ENCODE measurements at places on chromosomes 13 and 19.
A peak's percentile ranks its signal among the peaks of the same experiment; 100 is the strongest.

DNA sequence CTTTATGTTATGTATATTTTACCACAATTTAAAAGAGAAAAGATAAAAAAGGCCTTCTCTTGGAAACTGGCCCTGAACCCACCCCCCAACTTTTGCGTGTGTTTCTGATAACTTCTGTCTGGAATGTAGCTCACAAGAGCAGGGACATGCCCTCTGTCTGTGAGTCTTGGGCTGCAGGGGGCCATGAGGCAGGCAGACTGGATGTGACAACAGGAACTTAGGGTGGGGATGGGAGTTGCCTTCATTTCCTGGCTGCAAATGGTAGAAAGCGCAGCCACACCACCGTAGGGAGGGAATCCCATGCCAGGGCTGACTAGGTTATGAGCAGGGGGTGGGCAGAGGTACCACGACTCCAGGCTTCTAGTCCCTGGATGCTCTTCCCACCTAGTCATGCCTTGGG is 21.9 kb downstream of the CILP2 start:
- DNase-seq = no peak

DNA sequence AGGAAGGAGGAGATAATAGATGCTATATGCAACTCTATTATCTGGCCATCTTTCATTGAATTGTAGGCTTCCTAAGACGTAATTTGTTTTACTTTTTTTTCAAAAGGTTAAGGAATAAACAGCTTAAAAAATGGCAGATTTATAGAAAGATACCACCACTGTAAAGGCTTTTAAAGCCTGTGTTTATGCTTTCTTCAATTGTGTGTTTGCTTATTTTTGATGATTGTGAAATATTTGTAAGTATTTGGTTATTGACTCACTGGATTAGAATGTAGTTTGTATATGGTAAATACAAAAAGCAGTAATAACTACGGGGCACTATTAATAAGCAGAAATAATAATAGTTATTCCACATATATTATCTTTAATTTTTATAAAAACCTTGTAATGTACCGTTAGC is 437.9 kb downstream of the KLF5 start:
- DNase-seq = no peak

DNA sequence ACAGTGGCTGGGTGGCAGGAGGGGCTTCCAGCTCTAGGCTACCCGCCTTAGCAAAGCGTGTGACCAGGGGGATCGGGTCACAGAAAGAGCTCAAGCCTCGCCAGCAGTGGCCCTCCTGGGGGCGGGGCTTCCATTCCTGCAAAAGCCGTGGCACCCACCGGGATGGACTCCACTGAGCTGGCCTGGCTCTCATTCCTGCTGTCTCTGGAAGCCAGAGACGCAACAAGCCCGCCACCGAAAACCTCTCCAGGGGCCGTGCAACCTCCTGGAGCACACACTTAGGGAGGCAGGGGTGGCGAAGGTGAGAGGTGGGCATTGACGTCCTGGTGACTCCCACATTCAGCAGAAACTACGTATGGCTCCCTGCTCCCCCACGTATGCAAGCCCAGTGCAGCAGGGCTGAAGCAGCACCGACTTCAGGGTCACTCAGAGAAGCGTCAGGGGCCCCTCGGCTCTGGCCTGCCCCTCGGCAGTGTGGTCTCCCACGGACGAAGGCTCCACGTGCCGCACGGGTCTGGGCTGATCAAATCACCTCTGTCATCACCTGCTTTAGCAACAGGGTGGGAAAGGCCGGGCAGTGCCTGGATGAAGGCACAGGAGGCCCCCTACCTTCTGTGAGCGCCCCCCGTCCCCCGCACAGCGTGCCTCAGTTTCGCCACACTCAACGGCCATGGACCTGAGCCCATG is 3.1 kb downstream of the C19orf25 start:
- DNase-seq = no peak

- DNase-seq = no peak
These were observed 1.3 kb downstream of the ALG5 start for GRCh38 chr13:36997716-36998427.

DNA sequence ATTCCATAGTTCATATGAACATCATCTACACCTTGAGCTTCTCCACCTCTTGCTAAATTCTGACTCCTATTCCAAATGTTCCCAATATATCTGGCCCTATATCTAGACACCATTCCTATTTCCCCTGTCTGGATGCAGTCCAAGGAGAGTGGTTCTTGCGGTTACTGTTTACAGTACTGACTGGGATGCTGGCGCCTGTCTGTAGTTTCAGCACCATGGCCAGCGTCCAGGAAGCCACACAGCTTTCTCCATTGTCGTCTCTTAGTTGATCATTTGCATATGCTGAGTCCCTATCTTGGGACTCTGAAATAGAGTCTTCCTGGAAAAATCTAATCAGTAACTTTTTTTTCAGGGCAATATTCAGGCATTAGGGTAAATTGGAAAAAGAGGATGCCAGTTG is 14.9 kb downstream of the LAIR2 start:
- DNase-seq = peak; percentile 12

DNA sequence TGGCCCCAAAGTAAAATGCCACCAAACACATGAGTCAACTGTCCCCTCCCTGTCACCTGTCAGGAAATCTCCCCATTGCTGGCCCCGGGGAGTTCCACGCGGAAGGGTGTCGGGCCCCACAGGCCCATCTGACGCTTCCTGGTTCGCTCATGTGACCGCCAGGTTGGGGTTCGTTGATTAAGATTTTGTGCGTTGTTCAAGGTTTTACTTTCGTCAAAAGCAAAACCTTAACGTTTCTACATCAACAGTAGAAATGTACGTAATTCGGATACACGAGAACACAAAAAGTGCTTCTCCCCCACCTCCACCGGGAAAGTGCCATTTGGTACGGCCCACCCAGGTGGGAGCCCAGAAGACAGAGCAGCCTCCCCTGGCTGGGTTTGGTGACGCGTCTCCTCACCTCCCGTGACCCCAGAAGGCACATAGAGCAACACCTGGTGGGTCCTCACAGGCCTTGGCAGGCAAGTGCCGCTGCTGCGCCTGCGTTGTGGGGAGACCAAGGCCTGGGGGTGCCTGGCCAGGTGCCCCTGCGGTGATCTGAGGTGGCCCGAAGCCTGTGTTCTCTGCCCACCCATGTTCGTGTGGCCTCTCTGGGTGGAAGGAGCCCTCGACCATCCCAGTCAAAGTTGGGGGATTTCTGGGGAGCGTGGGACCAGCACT is 161.6 kb downstream of the KDM4B start:
- peak; percentile 30 for DNase-seq

DNA sequence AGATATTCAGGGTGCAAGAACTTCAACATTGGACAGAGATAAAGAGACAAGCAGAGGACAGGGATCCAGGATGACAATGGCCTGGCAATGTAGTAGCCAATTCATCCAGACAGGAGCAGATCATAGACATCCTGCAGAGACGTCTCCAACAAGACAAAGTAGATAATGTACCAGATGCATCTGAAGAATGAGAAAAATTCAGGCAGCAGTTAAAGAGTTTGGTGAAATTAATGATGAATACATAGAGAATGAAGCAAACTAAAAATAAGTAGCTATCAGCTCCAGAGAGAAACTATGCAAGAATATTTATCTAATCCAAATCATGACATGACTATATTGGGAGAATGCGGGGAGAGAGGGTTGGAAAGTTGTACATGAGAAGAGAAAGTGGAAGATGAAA is 278.4 kb upstream of the DACH1 start:
- DNase-seq = no peak

- no peak for DNase-seq
These were observed 232.9 kb downstream of the FOXO1 start for GRCh38 chr13:40433577-40433976.

DNA sequence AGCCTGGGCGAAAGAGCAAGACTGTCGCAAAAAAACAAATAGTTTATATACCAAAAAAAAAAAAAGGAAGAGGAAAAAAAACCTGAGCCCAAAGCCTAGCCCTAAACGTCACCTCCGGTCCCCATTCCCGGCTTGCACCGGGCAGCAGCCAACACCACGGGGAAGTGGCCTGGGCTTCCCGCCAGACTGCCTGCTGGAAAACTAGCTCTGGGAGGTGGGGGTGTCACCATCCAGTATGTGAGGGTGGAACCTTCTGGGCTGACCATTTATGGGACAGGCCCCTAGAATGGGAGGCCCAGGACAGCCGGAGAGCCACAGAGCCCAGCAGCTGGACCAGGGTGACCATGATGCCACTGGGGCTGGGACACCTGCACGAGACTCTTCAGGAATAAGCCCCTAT is 37.3 kb downstream of the IL12RB1 start:
- DNase-seq = no peak

GRCh38 chr13:98326291-98326690 is 149.2 kb upstream of the RNF113B start:
- DNase-seq = no peak

DNA sequence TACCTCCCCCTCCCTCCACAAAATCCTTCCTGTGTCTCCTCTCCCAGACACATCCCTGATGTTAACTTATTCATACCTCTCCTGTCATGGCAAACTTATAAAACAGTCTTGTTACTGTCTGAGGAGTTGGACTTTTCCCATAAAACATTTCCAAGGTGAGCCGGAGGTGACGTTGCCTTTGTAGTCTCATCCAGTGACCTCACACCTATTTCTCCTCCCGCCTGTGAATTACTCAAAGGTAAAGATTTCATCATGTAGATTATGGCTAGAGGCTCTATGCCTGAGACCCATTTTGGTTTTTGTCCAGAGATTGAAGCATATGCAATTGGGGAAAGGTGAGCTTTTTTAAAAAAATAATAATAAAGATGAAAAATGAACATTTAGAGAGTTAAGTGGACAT is 529.0 kb downstream of the MYO16 start:
- no peak for DNase-seq
